ENCODE measurements at places on chromosomes 5 and 9.

- DNase-seq = no peak
Measured at GRCh38 chr5:161138751-161139455, 286.9 kb upstream of the ATP10B start.

GRCh38 chr9:123070198-123070597 lies 36.7 kb downstream of the GPR21 start:
- DNase-seq = no peak

- no peak for DNase-seq
Measured at GRCh38 chr9:84828046-84828445, 158.5 kb downstream of the NTRK2 start.

- no peak for DNase-seq
Measured at GRCh38 chr5:113182658-113183344, 206.2 kb downstream of the DCP2 start.

GRCh38 chr5:81906086-81906485 lies 65.7 kb upstream of the ATG10 start:
- no peak for DNase-seq

- DNase-seq = no peak
Measured at GRCh38 chr5:56543441-56544388, 271.6 kb upstream of the MAP3K1 start.

Measured in DMS79 treated with DMSO at 0.1 percent for 48 hours (cell line).